ENCODE measurements at places on chromosomes 13 and 19. TPM values are rescaled to one million over a fixed set of nuclear protein-coding genes. Genes with fewer than 3 reads are reported as not detected.

DNA sequence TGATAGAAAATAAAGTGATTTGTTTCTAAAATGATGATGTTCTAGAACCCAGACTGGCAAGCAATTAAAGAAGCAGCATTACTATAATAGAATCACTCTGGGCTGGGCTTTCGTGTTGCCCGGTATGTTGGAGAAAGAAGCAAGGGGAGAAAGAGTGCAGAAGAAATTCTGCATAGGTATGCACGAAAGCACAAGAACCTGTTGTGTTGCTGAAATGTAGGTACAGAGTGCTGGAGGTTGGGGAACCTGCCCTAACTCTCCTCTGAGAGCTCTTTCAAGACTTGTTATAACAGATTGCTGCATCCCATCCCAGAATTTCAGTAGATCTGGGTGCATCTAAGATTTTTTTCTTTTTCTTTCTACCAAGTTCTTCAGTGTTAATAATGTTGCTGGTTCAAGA is 95.7 kb upstream of the DACH1 start:
- no peak overlapping the region for H3K4me3 ChIP-seq
- no peaks in the 10 kb centered on the region for H3K4me1 ChIP-seq
- DNase-seq: no peak

DNA sequence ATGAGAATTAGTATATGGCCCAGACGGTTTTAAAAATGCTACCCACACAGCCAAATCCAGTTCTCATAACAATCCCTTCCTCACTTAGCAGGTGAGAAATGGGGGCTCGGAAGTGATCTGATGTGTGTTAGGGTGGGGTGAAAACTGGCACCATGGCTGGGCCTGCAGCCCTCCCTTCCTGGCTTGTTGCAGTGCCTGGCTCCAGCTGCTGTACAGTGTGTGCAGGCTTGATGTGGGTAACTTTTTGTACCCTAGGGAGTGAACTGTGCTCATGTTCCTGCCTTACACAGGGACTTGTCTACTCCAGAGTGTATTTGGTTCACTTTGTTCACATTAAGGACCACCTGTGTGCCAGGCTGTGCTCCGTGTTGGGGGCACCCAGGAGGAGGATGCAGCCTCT is 177.2 kb downstream of the LMO7 start:
- no peak for DNase-seq
- no peaks in the 10 kb centered on the region for H3K4me1 ChIP-seq
- H3K27ac ChIP-seq: no peak overlapping the region
- no peak overlapping the region for H3K4me3 ChIP-seq
- no peaks in the 10 kb centered on the region for H3K27me3 ChIP-seq

GRCh38 chr13:102045731-102046130 is 356.1 kb downstream of the FGF14 start:
- H3K4me3 ChIP-seq: no peak overlapping the region
- H3K27ac ChIP-seq: no peak overlapping the region
- no peak for DNase-seq
- no peaks in the 10 kb centered on the region for H3K27me3 ChIP-seq

Gene DIRAS1
- 18.5 TPM for total RNA-seq

Gene MATK
- 0.21 TPM for total RNA-seq
